ENCODE measurements at places on chromosomes 4 and X.

GRCh38 chrX:131874300-131874699, 148.8 kb upstream of the STK26 start:
- DNase-seq = no peak

- no peak for DNase-seq
Observed at GRCh38 chr4:176443646-176444409, 124.1 kb downstream of the SPCS3 start.

- no peak for DNase-seq
Observed at GRCh38 chr4:8009097-8009496, 69.4 kb upstream of the AFAP1 start.

DNA sequence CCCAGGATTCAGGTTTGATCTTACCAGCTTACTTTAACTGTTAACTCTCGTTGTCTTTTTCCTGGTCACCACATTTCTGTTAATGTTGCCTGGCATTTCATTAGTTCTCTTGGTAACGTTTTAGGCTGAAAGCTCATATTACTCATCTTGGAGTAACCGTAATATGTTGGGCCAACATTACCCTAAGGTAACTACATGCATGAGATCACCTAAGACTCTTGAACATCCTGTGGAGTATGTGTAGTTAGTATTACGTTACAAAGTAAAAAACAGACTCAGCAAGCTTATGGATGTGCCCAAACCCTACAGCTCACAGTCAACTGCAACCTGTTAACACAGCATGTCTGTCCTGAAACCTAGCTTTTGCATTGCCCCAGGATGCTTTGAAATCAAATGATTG, 203.3 kb upstream of the HS3ST1 start:
- DNase-seq = no peak

- DNase-seq = no peak
Observed at GRCh38 chr4:186827534-186827897, 103.9 kb upstream of the FAT1 start.

DNA sequence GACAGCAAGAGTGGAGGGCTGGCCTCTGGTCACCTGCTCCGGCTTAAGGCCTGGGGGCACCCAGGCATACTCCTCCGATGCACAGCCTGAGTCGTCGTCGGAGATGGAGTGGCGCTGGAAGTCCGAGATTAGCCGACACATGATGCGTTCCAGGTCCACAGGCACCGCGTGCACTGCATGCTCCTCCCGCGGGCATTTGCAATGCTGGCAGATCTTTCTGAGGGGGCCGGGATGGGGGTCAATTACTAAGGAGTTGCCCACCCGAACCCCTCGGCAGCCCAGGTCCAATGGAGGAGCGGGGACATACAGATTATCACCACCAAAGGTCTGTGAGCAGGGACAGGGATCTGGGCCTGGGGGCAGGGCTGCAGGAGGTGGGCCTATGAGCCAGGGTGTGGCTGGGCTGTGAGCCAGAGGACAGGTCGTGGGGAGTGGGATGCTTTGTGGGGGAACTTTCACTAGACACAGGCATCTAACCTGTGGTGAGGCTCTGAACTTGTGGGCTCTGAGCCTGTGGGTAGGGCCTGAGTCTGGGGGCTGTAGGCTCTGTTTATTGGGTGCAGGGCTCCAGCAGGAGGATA, 2.4 kb downstream of the PRICKLE3 start:
- no peak for DNase-seq

GRCh38 chr4:115113506-115114106, at the start of gene NDST4:
Gene NDST4, minus strand, starts transcription at chr4:115113620. Its CDS starts 36,584 bp downstream, at chr4:115077036.
- DNase-seq = peak; percentile 30

GRCh38 chr4:6695660-6696610, 2.3 kb downstream of the S100P start:
- DNase-seq = no peak

- peak; percentile 82 for DNase-seq
Observed at GRCh38 chrX:72245461-72246089, 6.7 kb upstream of the ERCC6L start.

DNA sequence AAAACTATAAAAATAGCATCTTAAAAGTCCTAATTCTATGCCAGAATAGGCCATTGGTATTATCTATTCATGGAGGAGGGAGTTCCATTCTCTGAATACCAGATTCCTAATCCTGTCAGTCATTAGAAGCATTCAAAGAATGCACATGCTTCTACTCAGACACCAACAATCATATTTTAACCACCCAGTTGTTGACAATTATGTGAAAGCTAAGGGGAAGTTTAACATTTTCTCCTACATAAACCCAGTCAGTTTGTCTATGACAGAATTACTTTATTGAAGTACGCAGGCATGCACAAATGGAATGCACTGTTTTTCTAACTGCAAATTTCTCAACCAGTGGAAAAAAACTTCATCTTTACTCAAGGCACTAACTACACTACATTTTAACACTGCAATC, 69.6 kb upstream of the MTNR1A start:
- no peak for DNase-seq

DNA sequence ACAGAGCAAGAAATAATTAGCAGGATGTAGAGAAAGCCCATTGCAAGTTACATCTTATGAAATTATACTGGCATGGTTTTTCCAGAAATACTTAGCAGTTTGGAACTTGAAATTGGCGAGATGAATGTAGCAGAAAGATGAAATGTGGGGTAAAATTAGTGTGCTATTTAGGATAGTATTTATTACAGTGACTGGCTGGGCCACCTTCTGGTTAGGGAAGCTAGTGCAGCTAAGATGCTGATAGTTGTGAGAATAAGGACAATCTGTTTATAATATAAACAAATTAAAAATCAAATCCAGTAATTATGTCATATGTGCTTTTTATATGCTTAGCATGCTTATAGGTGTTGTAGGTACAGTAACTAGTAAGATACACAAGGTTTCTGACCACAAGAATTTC, 74.8 kb downstream of the IL15 start:
- peak; percentile 47 for DNase-seq

- peak; percentile 79 for DNase-seq
Observed at GRCh38 chr4:76087007-76087769, 12.7 kb downstream of the ART3 start.

DNA sequence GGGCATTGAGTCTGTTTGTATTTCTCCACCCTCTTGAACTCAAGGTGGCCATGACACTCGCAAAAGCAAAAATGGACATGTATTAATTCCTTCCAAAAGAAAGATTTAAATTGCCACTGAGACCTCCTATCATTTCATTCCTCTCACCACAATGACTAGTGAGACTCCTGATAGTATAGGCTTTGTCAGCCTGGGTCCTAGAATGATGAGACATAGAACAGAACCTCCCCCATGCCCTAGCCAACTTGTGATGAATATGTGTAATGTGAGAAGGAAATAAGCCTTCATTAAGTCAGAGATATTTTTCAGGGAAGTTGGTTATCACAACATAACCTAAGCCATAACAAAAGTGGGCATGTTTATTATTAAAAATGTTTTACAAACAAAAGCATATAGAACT, 62.5 kb downstream of the ASB9 start:
- no peak for DNase-seq

- DNase-seq = no peak
Observed at GRCh38 chrX:63784346-63784901, 590 bp downstream of the ARHGEF9 start.

DNA sequence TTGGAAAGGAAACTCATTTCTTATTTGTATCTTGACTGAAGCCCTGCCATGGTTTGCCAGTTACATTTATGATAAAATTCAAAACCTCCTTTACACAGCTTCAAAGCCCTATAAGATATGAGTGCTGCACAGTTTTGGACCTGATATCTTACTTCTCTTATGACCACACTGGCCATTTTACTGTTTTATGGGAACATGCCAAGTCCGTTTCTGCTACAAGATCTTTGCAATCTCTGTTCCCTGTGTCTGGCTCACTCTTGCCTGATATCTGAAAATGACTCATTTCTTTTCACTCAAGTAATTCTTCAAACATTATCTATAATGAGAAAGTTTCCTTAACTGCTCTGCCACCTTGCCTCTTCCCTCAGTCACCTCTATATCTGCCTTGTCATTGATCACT, 247.3 kb downstream of the SPOCK3 start:
- no peak for DNase-seq

- DNase-seq = no peak
Observed at GRCh38 chr4:181822005-181822375, 421.2 kb upstream of the TENM3 start.

DNA sequence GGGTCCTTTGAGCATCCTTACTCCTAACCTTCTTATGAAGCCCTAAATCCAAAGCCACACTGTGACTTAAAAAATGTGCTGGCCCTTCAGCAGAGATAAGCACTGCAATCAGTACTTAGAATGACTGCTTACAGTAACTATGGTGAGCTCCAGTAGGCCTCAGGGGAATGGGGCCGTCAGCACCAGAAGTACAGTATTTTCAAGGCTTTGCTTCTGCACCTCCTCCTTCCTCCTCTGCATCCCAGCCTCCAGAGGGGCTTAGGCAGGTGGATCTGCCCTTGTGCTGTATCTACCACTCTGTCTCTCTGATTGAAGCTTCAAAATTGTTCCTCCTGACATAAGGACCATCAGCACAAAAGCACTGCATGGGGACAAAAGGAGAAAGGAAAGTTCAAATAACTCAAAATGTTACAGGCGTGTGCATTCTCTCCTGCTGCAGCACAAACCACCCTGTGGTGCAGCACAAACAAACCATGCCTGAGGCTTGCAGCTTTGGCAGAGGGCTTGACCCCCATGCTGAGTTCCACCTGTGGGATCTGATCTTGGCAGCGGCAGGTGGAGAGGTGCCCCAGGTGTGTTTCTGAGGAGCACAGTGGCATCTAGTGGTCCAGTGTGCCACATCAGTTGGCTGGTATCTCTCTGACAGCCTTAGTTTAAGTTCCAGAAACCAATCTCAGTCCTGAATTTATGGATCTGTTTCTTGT, 164.7 kb downstream of the SOWAHB start:
- no peak for DNase-seq

DNA sequence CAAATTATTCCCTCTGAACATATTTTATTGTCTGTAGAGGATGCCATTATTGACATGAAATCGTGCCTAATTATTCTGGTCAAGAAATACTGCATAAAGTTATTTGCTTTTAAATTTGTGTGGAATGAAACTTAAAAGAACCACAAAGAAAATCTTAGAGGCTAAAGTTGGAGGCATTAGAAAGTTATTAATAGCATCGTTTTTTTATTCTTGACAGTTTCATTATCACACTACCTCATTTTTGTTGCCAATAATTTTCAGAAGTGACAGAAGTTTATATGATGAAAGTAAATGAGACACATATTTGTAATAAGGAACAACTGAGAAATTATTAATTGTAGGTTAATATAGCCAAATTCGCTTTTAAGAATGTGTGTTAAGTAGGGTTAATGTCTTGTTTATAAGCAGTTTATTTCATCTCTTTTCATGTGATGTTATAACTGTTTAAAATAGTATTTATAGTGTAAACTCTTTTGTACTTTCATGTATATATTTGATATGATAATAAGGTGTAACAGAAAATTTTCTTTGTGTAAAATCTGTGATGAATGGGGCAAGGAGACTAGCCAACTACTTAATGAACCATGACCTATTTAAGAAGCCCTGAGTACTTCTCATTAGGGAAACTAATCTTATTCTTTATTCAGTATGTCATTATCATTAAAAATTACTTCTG, 54.5 kb upstream of the GRIA2 start:
- no peak for DNase-seq

GRCh38 chr4:83626245-83626836, 90.4 kb downstream of the GPAT3 start:
- DNase-seq = no peak

DNA sequence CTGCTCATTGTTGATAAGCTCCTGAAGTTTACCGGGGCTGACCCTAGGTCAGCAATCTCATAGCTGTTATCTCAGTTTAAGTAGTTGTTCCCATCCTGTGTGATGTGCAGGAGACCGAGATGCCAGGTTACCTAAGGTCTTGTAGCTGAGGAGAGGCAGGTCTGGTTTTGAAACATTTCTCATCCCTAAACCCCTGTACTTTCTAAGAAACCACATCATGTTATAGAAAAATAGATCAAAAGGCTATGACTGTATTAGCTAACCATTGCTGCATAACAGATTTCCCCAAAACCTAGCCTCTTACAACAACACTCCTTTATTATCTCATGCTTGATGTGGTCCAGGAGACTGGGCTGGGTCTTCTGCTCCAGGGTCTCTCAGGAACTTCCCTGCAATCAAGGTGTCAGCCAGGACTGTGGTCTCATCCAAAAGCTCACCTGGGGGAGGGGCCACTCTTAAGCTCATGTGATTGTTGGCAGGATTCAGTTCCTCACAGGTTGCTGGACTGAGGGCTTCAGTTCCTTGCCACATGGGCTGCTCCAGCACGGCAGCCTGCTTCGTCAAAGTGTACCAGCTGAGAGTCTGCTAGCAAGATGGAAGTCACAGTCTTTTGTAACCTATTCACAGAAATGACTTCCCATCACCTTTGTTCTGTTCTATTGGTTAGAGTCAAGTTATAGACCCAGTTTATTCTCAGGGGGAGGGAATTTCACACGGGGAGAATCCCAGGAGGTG, 60.9 kb upstream of the CLCN4 start:
- DNase-seq = no peak

DNA sequence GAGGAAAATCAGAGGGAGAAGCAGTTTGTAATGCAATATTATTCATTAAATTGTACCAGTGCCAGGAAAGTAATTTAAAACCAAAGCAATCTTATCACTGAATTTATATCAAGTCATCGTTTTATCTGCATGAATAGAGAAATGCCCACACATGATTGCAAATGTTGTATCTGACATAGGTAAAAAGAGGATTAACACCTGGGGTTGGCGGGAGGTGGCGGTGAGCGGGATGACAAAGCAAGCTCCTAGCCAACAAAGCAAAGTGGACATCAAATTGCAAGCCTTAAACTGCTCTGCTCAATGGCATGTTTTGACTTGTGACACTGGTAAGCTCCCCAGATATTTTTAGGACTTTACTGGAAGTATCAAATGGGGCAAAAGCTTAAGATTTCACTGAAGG, 16.4 kb downstream of the HPGD start:
- DNase-seq = no peak

GRCh38 chr4:94207469-94208224, at the start of gene SMARCAD1:
Gene SMARCAD1, plus strand, starts transcription at chr4:94207865. Its CDS starts 530 bp downstream, at chr4:94208395.
- peak; percentile 90 for DNase-seq

GRCh38 chr4:10108818-10109783, 7.5 kb downstream of the WDR1 start:
- DNase-seq = no peak

DNA sequence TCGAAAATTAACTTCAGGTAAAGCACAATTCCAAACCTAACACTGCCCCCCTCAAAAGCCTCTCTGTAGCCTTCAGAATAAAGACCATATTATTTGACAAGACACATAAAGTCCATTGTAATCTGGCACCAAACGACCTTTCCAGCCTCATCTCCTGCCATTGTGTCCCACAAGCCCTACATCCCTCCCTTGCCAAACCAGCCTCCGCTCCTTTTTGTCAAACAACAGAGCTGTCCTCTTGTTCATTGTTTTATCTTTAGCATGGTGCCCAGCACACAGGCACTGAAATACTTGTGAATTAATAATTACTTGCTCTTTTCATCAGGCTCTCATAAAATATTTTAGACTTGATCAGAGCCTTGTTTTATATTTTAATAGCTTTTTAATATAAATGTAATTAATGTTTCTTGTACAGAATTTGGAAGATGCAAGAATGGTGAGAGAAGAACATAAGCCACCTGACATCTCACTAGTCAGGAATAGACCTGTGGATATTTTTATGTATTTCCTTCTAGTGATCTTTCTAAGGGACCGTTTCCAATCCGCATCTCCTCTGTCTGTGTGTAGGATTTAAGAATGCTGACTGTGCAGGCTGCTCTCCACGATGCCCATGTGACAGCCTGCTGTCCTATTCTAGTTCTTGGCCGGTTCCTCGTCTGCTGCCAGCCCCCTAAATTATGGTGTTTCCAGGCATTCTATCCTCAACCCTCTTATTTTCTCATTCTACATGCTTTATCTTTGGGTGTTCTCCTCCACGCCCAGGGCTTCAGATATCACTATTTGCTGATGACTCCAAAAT, 3.0 kb upstream of the IRF2 start:
- no peak for DNase-seq

Data from D341Med (cell line).